Upper lobe of right lung (tissue), 1 donor: ENCODE measurements at places on chromosomes 16 and 17. TPM values are rescaled to one million over a fixed set of nuclear protein-coding genes. Genes with fewer than 3 reads are reported as not detected.

GRCh38 chr16:80577485-80578280, 36.9 kb downstream of the DYNLRB2 start:
- no peak for DNase-seq

- no peak for DNase-seq
These were observed 100.6 kb downstream of the ZNF423 start for GRCh38 chr16:49755313-49755620.

GRCh38 chr17:81066072-81066471, 31.1 kb downstream of the BAIAP2 start:
- no peak for DNase-seq

DNA sequence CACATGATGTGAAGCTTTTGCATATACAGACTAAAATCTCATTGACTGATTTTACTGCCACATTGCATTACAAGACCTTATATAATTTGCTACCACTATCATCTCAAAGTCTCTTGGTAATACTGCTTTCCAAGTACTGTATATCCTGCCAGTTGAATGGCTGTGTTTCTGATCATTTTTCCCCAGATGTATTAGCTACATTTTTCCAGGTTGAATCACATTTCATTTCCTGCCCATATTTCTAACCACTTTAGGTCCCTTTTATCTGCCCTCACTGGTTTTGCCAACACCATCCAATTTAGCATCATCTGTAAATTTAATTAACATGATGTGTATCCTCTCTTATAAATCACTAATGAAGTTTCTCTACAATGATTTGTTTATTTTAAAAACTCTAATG, 365.7 kb upstream of the PMFBP1 start:
- DNase-seq, result no peak

DNA sequence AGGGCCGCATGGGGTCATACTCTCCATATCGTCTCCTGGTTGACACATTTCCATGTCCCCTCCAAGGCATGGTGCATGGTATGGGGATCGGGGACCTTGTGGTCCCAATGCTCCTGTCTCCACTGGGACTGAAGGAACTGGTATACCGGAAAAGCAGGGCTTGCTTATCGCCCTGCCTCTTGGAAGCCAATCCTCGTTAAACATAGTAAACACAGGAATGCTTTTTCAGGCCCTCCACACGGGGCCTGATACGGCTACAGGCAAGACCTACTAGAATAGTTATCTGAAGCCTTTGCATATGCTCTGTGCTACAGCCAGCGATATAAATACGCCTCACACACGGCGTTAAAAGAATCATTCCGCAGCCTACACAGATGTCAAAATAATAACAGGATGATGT, 159.5 kb downstream of the SHISA9 start:
- no peak for DNase-seq

- DNase-seq, result no peak
These were observed 3.4 kb downstream of the LYRM1 start for GRCh38 chr16:20903899-20904506.

DNA sequence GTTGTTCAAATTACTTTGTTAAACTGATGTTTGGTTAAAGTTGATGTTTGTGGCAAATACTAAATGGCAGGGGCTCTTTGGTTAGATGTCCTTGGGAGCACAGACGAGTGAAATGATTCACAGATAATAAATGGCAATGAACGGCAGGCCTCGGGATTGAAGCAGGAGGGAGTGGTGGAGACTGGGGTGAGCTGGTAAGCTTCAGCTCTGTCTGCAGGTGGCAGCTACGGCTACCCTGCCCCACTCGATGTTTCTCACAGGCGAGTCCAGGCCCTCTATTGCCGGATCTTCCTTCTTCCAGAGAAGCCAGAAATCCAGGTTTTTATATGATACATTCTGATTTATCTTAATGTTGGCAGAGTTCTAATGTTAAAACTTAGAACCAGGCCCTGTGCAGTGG, 144.8 kb upstream of the CACNG5 start:
- no peak for DNase-seq

DNA sequence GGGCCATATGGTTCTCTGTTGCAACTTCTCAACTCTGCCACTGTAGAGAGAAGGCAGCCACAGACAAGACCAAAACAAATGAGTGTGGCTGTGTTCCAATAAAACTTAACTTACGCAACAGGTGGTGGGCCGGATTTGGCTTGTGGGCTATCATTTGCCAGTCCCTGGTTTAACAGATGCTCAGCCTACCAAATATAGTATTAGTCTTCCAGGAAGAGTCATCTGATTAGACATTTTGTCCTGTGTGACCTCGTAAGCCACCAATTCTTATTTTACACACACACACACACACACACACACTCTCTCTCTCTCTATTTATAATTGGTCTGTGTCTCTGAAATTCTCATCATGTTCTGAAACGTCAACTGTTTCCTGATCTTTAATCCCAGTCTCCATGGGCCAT, 245.9 kb downstream of the XYLT1 start:
- DNase-seq, result no peak

GRCh38 chr17:21214777-21215541, 998 bp upstream of the TMEM11 start:
- DNase-seq, result no peak

- peak; percentile 44 for DNase-seq
These were observed 573.9 kb downstream of the KCNJ18 start for GRCh38 chr17:22266231-22266630.

- no peak for DNase-seq
These were observed 2.0 kb downstream of the ADAT1 start for GRCh38 chr16:75621170-75621477.

- peak; percentile 63 for DNase-seq
These were observed 16.8 kb downstream of the GUCY2D start for GRCh38 chr17:8019166-8019565.

DNA sequence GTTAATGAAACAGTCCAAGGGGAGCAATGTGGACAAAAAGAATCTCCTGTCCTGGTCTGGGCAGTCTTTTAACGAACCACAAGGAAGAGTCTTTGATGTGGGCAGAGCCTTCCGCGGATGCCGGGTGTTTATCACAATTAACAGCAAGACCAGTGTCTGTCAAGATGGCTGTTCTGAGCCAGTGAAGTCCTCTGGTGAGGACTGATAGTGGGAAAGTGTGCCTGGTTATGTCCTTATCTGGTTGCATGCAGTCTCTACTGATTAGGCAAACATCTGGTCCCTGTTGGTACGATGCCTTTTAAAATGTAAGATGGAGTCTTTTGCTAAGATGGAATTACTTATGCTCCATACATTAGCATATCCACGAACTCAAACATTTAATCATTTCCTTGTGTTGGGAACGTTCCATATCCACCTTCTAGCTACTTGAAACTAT, 88.5 kb downstream of the ZNF18 start:
- no peak for DNase-seq

- DNase-seq, result no peak
These were observed 1852.1 kb downstream of the TP53TG3F start for GRCh38 chr16:35311475-35311874.

GRCh38 chr17:38897671-38898290, 27.6 kb upstream of the LASP1NB start:
- DNase-seq, result no peak

Gene SSTR5
- total RNA-seq, result not detected

Gene ZNF174
- 7.7 TPM for total RNA-seq

Gene CTDNEP1
- 141 TPM for total RNA-seq

Gene ACSM2A
- not detected for total RNA-seq

Gene BEAN1
- 0.87 TPM for total RNA-seq

Gene PARD6A
- total RNA-seq, result 4.7 TPM

Gene COL1A1
- 154 TPM for total RNA-seq

Gene SYNGR3
- total RNA-seq, result 0.61 TPM

Gene NPIPA7
- total RNA-seq, result 7.7 TPM

Gene TEKT5
- total RNA-seq, result not detected

Gene PRPF8
- total RNA-seq, result 263 TPM
